ENCODE measurements at places on chromosomes 2 and 18.

DNA sequence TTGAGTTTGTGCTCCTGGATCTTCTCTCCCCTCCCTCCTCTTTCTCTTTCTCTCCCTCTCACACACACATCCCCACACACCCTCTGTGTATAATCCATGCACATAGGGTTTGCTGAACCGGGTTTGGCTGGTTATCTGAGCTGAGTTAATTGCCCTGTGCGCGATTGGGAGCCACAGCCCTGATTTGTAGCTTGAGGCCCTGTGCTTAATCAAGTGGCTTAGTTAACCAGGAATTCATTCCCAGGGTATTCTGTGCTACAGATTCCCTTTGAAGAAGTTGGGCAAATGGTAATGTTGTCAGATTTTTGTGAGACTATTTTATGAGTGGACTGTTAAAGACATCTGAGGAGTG lies 6.2 kb downstream of the PARD3B start:
- no peak for DNase-seq

- no peak for DNase-seq
Observed at GRCh38 chr2:197077336-197077735, 150.8 kb upstream of the PGAP1 start.

DNA sequence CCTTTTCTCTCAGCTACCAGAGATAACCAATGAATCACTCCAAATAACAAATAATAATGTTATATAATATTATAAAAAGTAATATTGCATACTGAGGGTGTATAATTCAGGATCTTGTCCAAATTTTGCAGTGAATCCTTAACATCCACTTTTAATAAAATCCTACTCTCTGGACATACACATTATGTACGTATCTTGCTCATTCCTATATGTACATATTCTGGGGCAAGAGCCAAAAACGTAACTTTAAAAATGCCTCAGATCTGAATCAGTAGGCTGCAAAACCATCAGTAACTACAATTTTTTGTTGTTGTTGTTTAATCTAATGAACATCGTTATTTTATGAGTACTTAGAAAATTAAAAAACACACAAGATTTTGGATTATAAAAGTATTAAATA lies 65.3 kb downstream of the SMAD2 start:
- no peak for DNase-seq

- DNase-seq, result no peak
Observed at GRCh38 chr2:237435844-237436587, 22.1 kb upstream of the COL6A3 start.

DNA sequence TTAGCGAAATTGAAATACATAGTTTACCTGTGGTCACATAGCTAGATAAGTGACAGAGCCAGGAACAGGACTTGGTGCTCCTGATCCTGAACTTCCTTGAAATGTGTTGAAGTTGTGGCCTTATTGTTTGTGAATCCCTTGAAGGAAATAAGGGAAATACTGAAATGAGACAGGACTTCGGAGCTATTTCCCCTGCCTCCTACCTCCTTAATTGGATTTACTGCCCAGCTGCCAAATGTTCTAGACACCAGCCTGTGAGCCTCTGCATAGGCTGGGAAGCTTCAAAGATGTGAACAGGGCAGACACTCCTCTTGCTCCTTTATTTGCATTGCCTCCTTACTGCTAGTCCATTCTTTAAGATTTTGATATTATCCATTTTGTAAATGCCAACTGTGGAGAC lies 135.2 kb downstream of the PRPF40A start:
- DNase-seq, result no peak

DNA sequence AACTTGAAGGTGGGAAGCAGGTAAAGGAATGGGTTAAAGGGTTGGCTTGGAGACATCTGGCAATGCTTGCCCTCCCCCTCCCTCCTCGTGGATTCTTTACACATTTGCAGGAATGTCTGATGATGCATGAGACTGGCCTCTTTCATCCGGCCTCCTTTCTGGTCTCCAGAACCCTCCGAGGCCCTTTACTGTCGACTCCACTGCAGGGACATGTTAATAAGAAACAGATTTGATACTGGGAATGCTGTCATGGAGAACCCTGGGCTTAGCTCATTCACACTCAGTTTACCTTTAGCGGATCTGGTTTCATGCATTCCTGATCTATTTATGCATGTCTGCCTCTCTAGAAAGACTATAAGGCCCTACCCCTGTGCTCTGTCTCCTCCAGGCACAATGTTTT lies 238.7 kb downstream of the TGIF1 start:
- DNase-seq, result no peak

DNA sequence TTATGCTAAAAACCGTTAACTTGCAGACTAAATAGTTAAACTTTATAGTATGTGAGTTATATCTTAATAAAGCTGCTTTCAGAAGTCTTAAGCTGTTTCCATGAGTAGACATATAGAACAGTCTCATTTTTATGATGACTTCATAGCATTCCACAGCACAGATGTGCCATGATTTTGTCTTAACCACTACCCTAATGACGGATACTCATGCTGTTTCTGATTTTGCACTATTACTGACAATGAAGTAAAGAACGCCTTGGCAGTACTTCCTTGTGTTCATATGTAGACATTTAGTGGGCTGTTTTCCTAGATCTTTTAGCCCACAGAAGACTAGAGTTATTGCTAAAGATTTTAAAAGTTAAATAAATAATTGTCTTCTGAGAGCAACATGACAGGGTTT lies 175.6 kb upstream of the RAB6C start:
- no peak for DNase-seq

DNA sequence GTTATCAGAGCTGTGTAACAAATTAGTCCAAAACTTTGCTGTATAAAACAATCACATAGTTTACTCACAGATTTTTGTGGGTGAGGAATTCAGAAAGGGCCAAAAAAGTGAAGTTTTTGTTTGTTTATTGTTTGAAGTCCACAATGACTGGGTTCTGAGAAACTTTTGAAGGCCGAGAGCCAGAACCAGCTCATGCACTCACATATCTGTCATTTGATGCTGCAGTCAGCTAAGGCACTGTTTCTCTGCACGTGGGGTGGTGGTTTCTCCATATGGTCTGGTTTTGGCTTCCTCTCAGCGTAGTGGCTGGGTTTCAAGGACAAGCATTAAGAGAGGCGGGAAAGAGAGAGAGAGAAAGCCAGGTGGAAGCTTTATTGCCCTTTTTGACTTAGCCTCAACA lies 131.8 kb downstream of the TWIST2 start:
- DNase-seq, result no peak

DNA sequence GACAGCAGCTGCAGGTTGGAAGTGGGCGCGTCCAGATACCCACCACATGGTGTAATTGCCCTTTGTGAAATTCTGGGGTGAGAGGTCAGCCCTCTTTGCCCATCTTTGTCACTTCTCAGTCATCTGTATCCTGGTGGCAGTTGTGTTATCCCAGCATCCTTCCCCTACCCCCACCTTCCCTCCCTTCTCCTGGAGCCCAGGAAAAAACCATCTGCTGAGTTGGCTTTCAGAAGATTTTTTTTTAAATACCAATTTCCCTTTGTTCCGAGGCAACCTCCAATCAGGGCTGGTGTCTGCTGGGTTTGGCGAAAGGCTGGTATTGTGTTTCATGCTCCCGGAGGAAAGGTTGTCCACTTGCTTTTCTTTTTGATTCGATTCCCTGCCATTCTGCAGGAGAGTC lies 35.2 kb downstream of the SETBP1 start:
- DNase-seq, result no peak

GRCh38 chr18:24514439-24514838 lies 54.0 kb downstream of the HRH4 start:
- DNase-seq, result no peak

GRCh38 chr18:38611036-38611964 lies 1045.7 kb upstream of the CELF4 start:
- DNase-seq, result no peak

- no peak for DNase-seq
Observed at GRCh38 chr2:177155631-177156030, 57.0 kb upstream of the HNRNPA3 start.

GRCh38 chr2:220046507-220046906 lies 419.1 kb downstream of the SLC4A3 start:
- DNase-seq, result no peak

DNA sequence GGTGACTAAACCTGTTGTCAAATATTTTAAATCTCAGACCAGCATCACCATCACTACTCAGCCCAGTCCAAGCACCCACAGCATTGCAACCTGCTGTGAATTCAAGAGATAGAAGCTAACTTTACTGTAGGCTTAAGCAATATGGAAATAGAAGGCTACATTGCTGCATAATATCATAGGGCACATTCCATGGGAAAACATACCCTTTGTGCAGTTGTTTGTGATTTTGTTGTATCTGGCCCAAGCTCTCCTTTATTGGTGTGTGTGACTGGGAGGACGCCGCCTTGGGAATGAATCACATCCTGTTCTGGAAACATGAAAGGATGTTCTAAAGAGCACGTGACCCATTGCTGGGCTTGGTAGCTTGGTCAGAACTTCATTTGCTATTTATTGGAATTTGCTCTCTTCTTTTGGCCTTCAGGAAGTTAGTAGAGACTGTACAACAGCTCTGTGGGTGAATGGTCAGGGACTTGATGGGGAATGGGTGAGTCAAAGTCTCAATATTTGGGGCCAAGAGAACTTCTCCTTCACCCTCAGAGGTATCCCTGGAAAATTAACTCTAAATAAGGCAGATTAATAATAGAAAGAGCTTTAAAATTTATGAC lies 106.8 kb upstream of the SERPINE2 start:
- no peak for DNase-seq

- DNase-seq, result no peak
Observed at GRCh38 chr2:105576440-105577241, 168.1 kb upstream of the NCK2 start.

- DNase-seq, result no peak
Observed at GRCh38 chr2:189880832-189881492, 96.7 kb downstream of the PMS1 start.

DNA sequence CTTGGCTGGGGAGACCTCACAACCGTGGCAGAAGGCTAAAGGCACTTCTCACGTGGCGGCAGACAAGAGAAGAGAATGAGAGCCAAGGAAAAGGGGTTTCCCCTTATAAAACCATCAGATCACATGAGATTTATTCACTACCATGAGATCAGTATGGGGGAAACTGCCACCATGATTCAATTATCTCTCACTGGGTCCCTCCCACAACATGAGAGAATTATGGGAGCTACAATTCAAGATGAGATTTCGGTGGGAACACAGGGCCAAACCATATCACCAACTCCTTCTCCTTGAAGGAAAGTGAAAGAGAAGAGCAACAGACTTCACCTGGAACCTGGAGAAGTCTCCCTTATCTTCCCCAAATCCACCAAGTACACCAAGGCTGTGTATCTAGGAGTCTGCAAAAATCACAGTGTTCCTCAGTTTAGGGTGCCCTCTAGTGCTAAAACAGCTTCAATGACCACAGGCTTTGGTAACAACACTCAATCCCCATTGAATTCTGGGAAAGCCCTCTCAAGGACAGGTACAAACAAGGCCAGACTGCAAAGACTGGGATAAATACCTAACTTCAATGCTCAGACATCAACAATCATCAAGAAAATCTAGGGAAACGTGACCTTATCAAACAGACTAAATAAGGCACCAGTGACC lies 148.8 kb upstream of the SRD5A2 start:
- DNase-seq, result no peak

- DNase-seq, result no peak
Observed at GRCh38 chr2:196649202-196649601, 9.7 kb downstream of the CCDC150 start.

DNA sequence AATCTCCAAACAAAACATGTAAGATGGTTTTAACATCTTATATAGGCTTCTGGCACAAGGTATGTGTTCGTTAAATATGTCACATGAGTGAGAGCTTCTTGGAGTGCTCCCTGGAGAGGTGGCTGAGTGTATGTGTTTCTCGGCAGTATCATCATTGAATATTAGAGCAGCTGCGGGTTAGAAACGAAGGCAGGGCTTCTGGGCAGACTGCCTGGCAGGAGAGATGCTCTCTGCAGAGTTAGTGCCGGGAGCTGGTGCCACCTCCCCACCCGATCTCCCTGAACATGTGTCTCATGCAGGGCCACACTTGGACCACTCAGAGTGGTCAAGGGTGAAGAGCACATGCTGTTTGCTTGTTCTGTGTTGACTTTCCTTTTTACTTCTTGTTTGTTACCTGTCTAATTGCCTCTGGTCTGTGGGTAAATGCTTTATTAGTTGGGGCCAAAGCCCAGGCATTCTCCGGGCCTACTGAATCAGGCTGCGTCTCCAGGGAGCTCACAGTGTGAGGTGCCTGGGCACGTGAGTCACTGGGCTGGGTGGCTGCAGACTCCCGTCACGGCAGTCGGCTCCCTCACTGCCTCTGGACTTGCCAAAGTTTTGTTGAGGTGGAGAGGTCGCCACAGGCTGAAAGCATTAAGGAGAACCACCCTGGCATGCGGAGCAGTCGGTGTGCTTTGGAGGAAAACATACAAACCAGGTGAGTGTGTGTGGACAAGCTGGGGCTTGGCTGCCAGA lies 246.6 kb downstream of the FHOD3 start:
- no peak for DNase-seq

DNA sequence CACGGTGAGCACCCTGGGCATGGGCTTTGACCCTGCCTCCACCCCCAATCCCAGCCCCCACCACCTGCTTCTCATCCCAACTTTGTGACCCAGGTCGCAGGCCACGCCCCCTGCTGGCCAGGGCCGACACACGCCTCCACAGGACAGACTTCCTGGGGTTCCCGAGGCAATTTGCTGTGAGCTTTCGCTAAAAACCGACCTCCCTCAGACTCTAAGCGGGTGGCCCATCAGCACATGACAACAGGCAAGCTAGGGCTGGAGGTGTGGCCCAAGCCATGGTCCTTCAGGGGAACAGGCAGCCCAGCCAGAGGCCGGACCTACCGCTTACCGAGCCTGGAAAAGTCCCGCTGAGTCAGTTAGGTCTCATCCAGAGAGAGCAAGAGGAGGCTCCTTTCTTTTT lies 31.9 kb downstream of the C1QL2 start:
- DNase-seq, result peak; percentile 60

DNA sequence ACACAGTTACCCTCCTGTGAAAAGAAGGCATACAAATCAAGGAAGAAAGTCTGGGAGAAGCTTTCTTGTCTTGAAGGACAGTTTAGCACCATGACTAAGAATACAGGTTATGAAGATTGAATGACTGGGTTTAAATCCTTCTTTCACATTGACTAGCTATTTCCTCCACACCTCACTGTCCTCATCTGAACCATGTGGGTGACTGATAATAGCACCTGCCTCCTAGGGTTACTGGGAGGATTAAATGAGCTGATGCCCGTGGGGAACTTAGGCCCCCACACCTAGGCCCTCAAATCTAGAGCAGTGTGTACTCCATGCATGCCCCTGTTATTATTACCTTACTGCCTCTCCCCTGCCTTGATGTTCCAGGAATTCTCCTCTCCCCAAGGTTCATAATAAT lies 202.9 kb downstream of the FBXO15 start:
- no peak for DNase-seq
